Activated CD8-positive, alpha-beta memory T cell treated with anti-CD3 and anti-CD28 coated beads for 48 hours (primary cell): ENCODE measurements at places on chromosomes 1 and 21.

GRCh38 chr1:223312705-223313414, 51.1 kb downstream of the SUSD4 start:
- no peak for DNase-seq

DNA sequence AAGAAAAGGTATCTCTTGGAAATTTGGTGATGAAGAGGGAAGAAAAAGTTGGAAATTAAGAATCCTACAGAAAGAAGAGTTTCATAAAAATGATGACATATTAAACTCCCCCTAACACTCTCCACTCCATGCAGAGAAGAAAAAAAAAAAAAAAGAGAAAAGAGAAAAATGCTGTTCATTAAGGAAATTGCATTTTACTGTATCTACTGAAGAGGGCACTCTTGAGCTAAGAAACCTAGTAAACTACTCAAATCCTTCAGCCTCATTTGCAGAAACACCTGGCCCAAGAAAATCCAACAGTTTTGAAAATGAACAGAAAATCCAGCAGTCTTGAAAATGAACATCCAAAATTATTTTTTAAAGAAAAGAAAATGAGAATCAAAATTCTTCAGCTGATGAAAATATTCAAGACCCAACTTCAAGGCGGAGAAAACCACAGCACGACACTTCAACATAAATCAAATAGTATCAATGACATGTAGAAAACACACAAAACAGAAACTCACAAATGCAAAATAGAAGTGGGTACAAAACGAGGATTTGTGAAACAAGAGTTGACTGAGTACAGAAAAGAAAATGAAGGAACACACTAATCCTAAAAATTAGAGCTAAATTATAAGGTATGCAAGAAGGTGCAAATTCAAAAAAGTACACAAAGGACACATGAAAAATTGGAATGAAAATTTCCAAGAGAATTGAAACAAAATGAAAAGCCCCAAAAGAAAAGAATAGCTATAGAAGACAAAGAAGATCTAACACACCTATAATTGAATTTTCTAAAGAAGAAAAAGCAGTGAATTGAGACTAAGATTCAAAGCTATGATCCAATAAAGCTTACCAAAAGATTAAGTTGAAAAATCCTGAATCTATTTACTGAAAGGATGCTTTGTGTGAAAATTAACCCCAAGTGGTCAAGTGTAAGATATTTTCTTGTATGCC, 73.2 kb upstream of the DNAJC6 start:
- no peak for DNase-seq

- no peak for DNase-seq
These were observed 8.0 kb downstream of the RNPEP start for GRCh38 chr1:201990427-201990826.

GRCh38 chr1:229190057-229190575, 80.8 kb upstream of the RAB4A start:
- DNase-seq = no peak

DNA sequence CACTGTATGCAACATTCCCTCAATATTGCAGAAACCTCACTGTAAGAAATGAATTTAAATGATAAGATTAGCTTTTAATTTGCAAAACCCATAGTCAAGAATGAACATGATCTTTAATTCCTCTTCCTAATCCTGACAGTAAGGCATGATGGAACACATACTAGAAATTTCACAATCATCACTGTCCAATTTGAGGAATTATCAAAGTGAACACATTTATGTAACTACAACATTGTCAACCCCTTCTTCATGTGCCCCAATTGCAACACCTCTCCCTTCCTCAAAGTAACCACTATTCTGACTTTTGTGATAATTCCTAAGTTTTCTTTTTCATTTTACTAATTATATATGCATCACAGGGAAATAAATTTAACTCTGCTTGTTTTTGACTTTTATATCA, 103.1 kb downstream of the LHX8 start:
- DNase-seq = no peak

- no peak for DNase-seq
These were observed 7.7 kb downstream of the PCP4L1 start for GRCh38 chr1:161266202-161266601.

- no peak for DNase-seq
These were observed 108.9 kb upstream of the PDC start for GRCh38 chr1:186569856-186570255.

DNA sequence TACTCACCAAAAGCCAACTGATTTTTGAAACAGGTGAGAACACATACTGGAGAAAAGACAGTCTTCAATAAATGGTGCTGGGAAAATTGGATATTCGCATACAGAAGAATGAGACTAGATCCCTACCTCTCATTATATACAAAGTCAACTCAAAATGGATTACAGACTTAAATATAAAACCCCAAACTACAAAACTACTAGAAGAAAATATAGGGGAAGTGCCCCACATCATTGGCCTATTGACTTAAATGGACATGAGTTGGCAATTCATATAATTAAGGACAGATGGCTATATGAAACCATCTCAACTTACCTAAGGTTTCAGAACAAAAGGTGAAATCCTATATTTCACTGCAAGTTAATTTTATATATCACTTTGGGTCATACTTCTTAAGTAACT, 60.1 kb downstream of the C4BPA start:
- DNase-seq = no peak

DNA sequence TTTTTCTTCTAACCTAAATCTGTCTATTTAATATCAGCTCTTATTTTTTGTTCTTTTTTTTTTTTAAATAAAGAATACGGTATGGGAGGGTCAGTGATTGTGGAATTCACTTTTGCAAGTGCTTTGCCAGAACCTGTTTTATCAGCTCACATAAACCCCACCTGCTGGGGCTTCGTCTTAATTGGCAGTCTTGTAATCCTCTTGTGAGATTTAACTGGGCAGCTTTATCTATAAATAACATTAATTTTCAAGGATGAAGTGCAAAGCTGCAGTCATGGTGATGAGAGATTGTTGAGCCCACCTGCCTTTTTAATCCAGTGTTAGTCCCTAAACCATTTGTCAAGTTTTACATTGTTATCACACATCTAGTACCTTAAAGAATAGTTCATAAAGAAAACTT, 18.2 kb upstream of the PDC start:
- DNase-seq = no peak

DNA sequence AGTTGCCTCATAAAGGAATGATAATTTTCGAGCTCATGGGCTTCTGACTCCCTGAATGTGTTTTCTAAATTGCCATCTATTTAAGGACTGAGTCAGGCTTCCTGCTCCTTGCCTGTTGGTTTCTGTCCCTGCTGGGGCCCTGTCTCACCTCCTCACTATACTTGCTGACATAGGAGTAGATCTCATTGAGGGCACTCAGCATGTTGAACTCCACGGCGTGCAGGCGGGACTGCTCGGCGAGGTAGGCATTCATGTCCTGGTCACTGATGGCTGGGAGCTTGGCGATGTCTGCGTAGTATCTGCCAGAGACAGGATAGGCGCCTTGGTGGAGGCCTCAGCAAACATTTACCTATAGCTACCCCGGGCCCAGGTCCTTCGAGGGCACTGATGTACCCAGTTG, 116.9 kb upstream of the CD34 start:
- no peak for DNase-seq

GRCh38 chr1:8464377-8464776, 146.5 kb downstream of the SLC45A1 start:
- DNase-seq = no peak

- no peak for DNase-seq
These were observed 77.6 kb downstream of the DDR2 start for GRCh38 chr1:162709870-162710269.

GRCh38 chr1:11434501-11434900, 44.5 kb upstream of the DISP3 start:
- DNase-seq = no peak

GRCh38 chr1:62530516-62531154, 66.7 kb upstream of the ANGPTL3 start:
- no peak for DNase-seq

GRCh38 chr1:25786887-25787759, 12.9 kb upstream of the SELENON start:
- no peak for DNase-seq

GRCh38 chr1:205842229-205842628, 7.7 kb downstream of the PM20D1 start:
- DNase-seq = no peak

DNA sequence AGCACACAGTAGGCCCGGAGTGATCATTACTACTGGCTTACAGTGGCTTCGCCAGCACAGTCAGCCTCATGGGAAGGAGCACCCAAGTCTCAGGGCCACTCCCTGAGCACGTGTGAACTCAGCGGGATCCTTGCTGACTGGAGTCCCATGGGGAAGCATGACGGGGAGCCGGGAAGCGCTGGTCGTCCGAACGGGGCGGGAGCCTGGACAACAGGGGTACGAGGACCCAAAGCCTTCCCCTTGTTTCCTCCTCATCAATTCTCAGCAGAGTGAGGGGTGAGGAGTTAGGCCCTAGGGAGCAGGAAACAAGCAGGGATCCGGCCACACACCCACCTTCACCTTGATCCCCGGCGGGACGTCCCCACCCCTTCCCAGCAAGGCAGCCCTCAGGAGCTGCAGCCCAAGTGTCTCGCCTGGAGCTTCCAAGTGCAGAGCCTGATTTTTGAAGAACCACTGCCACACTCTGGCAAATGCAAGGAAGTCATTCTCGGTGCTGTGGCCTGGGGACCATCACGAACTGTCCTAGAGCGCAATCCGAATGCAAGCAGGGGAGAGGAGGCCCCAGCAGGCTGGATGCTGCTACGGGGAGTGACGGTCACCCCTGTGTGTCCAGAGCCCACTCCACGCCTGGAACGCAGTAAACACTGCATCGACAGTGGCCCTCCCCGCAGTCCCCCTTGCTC, 35.5 kb downstream of the TOMM20 start:
- no peak for DNase-seq

- no peak for DNase-seq
These were observed 33.1 kb downstream of the SLC2A7 start for GRCh38 chr1:8992936-8993687.

GRCh38 chr1:51877434-51878307, 856 bp downstream of the NRDC start:
- no peak for DNase-seq
